ENCODE measurements at places on chromosomes 16 and 17.

GRCh38 chr16:23955088-23955487 lies 119.3 kb downstream of the PRKCB start:
- DNase-seq, result no peak

- DNase-seq, result no peak
Observed at GRCh38 chr17:28540231-28540630, 12.2 kb downstream of the UNC119 start.

- no peak for DNase-seq
Observed at GRCh38 chr16:80231888-80232287, 308.9 kb upstream of the DYNLRB2 start.

- no peak for DNase-seq
Observed at GRCh38 chr17:6104956-6105648, 34.9 kb downstream of the WSCD1 start.

- DNase-seq, result no peak
Observed at GRCh38 chr16:48317614-48318315, 67.4 kb downstream of the SIAH1 start.
